ENCODE measurements at places on chromosomes 1 and 21.
A peak's percentile ranks its signal among the peaks of the same experiment; 100 is the strongest.

DNA sequence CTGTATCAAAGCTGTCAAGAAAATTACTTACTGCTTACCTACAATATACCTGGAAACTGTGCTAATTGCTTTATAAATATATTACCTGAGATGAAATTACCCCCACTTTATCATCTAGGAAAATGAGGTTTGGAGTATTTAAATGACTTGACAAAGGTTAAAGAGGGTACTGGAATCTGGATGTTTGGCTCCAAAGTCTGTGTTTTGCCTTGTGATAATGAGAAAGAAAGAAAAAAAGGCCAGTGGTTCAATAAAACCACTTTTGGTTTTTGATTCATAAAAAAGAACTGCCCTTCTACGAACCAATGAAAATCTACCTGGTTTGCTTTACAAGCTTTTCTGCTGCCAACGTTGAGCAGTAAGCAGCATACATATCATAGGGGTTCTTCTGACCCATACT lies 61.3 kb upstream of the MUTYH start:
- no peak for DNase-seq

- no peak for DNase-seq
These were observed 271.5 kb upstream of the TMEM51 start for GRCh38 chr1:14881775-14882672.

- no peak for DNase-seq
These were observed 1271.0 kb downstream of the BRINP3 start for GRCh38 chr1:189206617-189207016.

DNA sequence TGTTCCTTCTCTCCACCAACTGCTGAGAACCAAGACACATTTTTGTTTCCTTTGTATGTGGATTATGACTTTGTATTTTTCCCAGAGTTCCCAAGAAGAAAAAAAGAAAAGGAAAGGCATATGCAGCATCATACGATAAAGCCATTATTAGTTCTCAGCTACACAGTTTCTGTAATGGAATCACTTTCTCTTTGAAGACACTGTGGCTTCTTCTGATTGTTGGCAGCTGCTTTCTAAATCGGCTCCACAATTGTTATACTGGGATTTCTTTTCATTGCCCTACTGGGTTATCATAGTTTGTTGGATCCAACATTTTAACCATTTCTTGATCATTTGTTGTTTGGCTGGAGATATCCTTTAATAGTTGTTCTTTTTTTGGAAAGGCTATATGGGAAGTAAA lies 89.5 kb upstream of the HIVEP3 start:
- DNase-seq: no peak

GRCh38 chr1:21254335-21254951 lies 35.8 kb downstream of the ECE1 start:
- DNase-seq: no peak

- DNase-seq: peak; percentile 65
These were observed 9.2 kb upstream of the EVA1C start for GRCh38 chr21:32403201-32403777.

DNA sequence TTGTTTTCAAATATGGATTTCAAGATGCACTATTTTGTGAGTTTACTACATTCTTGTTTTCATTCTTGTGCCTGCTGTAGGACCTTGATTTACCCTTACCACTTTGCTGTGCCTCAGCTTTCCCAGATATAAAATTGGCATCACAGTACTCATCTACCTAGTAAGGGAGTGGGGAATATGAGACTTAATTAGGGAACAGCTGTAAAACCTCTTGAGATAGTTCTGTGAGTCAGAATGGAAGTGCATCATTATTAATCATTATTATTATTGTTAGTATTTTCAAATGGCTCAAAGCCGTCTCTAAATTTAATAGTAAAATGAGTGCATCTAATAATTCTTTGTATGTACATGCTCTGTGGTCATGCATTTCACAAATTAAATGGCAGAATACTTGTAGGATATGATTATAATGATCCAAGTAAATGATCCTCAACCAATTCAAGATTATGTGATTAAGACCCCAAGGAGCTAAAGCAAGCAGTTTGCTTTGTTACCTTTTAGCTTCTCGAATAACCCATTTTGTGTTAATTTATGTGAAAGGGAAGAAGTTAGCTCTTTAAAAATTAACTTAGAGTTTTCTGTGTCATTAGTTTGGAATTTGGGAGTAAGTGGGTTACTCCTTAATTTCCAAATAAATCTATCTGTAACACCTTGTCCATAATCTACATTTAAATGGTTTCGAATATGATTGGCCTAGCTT lies 155.4 kb downstream of the NFIA start:
- no peak for DNase-seq

DNA sequence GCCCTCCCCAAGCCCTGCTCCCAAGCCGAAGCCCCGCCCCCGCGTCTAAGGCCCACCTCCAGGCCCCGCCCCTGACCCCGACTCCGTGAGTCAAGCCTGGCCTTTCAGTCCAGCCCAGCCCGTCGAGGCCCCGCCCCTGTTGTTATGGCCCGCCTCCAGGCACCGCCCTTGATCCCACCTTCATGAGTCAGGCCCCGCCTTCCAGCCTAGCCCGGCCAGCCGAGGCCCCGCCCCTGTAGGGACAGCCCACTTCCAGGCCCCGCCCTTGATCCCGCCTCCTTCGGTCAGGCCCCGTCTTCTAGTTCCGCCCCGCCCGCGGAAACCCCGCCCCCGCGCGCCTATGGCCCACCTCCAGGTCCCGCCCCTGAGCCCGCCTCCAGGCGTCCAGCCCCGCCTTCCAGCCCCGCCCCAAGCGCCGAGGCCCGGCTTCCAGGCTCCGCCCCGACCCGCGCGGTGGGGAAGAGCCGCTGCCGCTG lies 247 bp upstream of the DOP1B start:
- peak; percentile 94 for DNase-seq

DNA sequence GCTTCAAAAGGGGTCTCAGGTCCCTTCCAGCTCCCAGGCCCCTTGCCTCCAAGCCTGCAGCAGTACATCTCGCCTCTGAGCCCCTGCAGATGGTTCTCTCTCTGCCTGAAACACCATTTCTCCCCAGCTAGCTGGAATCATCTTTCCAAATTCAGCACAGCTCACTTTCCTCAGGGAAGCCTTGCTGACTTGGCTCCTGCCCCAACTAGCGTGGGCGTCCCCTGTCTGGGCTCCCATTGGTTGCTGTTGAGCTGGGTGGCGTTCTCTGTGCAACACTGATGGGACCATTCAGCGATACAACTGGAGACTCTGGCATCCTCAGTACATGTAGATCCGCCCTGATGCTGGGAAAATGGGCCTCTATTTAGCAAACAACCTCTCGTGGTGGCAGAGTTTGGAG lies 141.3 kb upstream of the IGSF21 start:
- no peak for DNase-seq

DNA sequence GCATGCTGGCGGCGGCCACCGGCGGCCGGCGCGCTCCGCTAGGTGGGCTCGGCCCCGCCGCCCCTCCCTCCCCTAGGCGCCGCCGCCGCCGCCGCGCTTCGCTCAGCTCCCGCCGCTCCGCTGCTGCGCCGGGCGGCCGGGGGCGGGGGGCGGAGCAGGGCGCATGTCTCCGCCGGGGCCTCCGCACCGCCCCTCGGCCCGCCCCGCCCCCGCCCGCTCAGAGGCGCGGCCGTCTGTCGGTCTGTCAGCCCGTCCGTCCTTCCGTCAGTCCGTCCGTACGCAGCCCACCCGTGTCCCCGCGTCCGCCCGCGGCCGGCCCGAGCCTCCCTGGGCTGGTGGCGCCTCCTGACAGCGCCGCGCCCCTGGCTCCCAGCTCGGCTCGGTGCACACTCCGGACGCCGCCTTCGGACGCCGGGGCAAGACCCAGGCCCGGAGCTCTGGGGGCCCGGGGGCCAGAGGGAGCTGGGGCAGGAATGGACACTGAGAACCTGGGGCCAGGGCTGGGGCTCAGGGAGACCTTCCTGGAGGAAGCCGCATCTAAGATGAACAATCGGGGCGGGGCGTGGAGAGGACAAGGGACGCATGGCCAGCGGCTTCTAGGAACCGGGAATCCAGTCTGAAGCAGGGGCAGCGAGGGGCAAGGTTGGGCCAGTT lies at the start of gene GPR153:
Gene GPR153 (minus strand): TSS at position 138 of the 654 bp plus-strand sequence. CDS start 6,193 bp downstream, outside the sequence.
- no peak for DNase-seq

DNA sequence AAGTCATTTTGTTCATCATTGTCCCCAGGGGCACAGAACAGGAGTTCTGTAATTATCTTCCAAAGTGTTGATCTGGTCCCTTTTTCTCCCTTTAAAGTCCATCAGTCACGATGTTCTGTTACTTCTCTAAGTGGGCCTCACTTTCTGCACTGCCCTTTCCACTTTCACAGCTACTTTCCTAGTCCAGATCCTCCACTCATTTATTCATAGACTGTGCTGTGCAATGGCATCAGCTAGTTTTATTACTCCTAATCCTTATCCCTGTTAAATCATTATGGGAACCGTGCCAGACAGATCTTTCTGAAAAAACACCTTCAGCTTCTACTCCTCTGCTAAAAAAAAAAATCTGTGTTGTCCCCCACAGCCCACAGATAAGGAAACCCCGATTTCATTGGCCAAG lies 64.0 kb upstream of the BCL10 start:
- no peak for DNase-seq

DNA sequence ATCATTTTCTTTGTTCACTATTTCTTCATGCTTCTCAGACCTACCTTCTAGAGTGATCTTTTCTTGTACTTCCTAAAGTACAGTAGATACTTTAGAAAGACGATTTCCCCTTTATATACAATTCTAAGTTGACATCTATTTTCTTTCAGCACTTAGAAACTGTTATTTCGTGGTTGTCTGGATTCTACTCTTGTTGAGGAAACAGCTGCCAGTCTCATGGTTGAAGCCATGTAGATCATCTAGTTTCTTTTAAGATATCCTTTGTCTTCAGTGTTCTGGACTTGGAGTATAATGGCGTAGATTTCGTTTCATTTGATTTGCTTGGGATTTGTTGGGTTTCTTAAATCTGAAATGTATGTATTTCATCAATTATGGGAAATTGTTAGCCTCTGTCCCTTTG lies 67.6 kb downstream of the PKN2 start:
- no peak for DNase-seq

All from NCI-H1930 (cell line).